Stimulated activated CD4-positive, alpha-beta T cell treated with anti-CD3 and anti-CD28 coated beads, TNF-alpha, amount 100 ng/mL, for 1 hour (primary cell): ENCODE measurements at places on chromosomes 2 and 18.

DNA sequence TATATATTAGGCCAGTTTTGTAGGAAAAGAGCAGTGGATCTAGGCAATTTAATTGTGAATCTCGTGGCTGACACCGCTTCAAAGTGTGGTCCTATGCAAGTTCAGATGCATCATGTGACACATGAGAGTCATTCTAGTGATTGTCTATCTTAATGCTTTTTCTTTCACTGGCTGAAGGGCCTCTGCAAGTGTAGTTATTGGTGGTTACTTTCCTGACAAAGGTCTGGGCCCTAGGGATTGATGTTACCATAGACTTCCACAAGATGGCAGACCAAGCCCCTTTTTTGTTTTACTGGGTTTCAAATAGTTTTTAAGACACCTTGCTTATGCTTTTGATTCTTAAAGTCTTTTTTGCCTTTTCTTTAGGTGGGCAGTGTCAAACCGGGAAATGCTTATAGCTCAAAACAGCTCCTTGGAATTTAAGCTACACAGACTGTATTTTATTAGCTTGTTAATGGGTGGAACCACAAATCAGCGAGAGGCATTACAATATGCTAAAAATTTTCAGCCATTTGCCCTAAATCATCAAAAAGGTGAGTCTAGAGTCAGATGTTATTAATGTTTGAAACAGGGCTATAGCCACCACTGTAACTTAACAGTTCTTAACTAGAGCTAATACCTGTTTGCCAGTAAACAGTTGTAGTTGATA lies 25.9 kb downstream of the CD8A start:
- DNase-seq = no peak

- no peak for DNase-seq
Measured at GRCh38 chr2:152718909-152719645, 657 bp downstream of the ARL6IP6 start.

DNA sequence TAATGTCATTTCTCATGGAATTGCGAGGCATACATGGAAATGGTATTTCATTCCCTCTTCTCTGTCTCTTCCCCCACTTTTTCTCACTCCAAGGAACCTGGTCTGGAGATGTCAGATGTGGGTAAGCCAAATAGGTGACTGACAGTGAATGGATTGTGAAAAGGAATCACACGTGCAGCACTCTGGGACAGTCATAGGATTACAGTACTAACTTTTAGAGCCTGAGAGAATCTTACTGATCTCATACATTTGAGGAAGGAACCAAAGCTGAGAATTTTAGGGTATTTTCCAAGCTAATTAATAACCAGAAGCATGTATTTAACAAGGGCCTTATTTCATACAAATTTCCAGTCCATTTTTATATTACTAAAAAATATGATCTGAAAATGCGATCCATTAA lies 58.1 kb upstream of the ERBB4 start:
- no peak for DNase-seq

- DNase-seq = no peak
Measured at GRCh38 chr2:241935774-241936173, 66.2 kb downstream of the RTP5 start.

DNA sequence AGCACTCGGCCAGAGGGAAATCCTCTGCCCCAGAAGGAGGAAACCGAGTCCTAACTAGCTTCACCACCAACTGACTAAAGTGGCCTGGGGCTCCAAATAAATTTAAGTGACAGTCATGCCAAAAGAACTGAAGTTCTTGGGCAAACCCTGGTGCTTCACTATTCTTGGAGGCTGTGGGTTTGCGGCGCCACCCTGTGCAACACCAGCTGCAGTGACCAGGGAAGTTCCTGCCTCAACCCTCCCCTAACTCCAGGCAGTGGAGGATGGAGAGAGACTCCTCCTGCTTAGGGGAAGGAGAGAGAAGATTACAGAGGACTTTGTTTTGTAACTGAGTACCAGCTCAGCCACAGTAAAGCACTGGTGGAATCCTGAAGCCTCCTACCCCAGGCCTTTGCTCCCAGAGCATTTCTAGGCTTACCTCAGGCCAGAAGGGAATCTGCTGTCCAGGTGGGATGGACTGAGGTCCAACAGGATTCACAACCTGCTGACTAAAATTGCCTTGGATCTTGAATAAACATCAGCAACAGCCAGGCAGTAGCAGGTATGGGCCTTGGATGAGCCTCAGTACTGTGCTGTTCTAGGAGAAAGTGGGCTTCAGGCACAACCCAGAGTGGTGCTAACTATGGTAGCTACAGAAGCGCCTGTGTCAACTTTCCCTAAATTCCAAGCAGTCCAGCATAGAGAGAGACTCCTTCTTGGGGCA lies 29.4 kb upstream of the BMP10 start:
- DNase-seq = no peak

- no peak for DNase-seq
Measured at GRCh38 chr18:26252411-26252810, 26.2 kb downstream of the TAF4B start.

DNA sequence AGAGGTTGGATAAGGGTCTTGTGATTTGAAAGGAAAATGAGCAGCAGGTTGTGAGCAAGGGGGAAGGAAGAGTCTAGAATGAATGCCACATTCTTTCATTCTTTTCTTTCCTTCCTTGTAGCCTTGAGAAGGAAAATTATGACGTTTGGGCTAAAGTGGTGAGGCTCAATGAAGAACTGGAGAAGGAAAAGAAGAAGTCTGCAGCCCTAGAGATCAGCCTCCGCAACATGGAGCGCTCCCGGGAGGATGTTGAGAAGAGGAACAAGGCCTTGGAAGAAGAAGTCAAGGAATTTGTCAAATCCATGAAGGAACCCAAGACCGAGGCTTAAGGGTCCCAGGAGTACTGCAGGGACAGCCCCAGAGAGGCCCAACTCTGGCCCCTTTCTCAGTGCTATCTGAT lies 45.3 kb downstream of the BMP10 start:
- DNase-seq = no peak

- DNase-seq = no peak
Measured at GRCh38 chr2:146666340-146666739, 1178.5 kb upstream of the ACVR2A start.

DNA sequence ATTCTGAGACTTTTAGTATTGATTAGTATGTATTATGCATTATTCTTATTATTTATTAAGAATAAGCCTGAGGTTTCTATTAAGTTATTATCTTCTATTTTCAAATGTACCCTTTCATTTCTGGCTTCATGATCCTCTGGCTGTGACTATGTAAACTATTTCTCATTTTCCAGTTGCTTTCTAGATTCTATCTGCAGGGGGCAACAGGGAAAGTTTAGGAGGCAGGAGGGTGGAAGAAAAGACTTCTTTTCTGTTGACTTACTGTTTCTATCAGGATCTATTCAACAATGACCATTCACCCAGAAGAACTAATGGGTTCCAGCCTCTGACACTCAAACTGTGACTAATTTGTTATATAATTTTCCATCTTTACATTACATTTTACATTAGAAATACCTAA lies 653.4 kb upstream of the FSHR start:
- DNase-seq = no peak

DNA sequence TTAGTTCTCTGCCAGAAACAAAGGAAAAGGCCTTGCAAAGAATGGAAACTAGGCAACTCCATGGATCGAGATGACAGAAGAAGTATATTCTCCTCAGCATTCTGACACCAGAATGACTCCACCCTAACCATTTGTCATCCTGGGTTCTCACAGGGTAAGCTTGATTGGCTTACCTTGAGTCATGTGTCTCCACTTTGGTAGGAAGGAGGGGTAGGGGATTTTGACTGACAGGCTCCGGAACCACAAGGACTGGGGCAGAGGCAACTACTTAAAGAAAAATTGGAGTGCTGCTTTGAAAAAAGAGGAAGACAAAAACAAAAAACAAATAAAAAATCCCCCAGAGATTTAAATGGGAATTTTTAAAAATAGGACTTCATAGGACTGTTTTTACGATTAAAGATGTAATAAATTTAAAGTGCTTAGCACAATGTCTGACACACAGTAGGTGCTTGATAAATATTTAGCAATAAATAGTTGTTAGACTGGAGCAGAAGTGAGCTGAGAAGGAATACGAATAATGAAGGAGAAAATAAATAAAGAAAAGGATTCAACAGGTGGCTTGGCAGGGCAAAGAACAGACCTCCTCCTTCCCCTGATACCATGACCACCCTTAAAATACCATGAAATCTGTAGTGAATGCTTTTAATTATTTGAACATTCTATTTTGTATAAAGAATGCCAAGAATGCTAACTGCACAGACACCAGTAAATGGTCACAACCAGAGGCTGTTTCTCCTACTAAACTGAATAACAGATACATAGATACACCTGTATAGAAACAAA lies 230.2 kb downstream of the CDCA7 start:
- DNase-seq = no peak

DNA sequence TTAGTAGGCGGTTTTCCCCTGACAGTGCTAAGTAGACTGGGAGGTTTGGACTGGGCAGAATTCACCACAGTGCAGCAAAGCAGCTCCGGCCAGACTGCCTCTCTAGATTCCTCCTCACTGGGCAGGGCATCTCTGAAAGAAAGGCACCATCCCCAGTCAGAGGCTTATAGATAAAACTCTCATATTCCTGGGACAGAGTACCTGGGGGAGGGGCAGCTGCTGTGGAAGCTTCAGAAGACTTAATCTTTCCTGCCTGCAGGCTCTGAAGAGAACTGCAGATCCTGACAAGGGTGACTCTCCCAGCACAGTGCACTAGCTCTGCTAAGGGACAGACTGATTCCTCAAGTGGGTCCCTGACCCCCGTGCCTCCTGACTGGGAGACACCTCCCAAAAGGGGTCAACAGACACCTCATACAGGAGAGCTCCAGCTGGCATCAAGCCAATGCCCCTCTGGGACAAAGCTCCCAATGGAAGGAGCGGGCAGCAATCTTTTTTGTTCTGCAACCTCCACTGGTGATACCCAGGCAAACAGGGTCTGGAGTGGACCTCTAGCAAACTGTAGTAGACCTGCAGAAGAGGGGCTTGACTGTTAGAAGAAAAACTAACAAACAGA lies 266.8 kb upstream of the CRIM1 start:
- no peak for DNase-seq

- no peak for DNase-seq
Measured at GRCh38 chr18:29726646-29727045, 1315.9 kb downstream of the DSC3 start.

GRCh38 chr2:157627594-157628476 lies 829 bp downstream of the ACVR1C start:
- DNase-seq = peak; percentile 12

- no peak for DNase-seq
Measured at GRCh38 chr2:240999873-241000541, 1.6 kb downstream of the SNED1 start.

GRCh38 chr2:151777935-151778334 lies 43.7 kb upstream of the NEB start:
- DNase-seq = no peak

- DNase-seq = no peak
Measured at GRCh38 chr2:132896073-132896472, 226.1 kb upstream of the LYPD1 start.

DNA sequence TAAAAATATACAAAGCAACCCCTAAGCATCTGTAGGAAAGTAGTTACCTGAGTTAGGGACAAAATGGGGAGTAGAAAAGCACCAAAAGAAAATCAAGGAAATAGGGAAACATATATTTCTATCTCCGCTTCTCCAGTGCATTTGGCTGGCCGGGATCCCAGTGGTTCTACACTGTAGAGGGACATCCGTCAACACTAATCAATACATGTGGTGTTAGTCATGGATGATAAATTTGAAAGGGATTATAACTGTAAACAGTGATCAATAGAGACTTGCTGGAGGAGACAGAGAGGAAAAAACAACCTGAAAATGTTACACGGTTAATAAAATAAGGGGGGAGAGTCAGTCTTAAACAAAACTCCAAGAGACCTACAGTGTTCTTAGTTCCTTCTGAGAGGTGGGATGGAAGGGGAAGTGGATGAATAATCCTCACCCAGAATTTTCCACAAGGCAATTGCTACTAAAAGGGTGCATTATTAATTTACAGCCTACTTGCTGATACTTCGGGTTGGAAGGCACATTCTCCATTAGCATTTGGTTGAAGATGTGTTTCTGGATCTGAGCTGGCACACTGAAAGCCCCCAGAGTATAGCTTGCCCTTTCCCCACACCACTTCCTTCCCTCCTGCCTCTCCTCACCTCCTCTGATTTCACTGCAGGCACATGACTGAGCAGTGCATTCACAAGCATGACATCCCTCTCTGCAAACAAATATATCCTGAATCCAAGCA lies 530.0 kb downstream of the BCL11A start:
- no peak for DNase-seq

- DNase-seq = no peak
Measured at GRCh38 chr2:37672104-37672869, 845 bp upstream of the CDC42EP3 start.

- no peak for DNase-seq
Measured at GRCh38 chr2:20023688-20024087, 11.2 kb upstream of the MATN3 start.

- no peak for DNase-seq
Measured at GRCh38 chr18:22684268-22684667, 248.9 kb upstream of the RBBP8 start.

DNA sequence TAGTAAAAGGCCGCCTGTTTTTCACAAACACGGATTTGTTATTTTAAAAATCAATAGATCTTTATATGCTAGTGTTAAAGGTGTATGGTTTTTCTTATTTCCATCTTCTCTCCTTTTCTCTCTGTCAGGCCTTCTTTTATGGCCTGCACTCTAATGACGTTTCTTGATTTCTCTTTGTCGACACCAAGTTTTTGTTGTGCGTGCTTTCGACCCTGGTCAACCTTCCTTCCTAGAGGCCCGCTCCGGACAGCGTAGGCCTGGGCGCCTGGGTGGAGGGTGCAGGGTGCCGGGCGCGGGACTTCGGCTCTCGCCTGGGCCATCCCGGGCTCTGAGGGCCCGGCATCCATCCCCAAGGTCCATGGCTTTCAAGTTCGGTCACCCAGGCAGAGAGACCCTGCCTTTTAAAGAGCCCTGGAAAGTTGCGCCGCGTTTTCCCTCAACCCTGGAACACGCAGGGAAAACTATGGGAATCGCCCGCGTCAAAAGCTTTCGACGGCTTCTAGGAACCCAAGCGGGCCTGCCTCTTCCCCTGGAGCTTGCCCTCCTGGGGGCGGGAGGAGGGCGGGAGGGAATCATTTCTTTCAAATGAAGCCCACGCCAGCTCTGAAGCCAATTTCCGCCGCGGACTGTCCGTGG lies 4.1 kb upstream of the SATB2 start:
- no peak for DNase-seq

GRCh38 chr2:26897807-26898479 lies 50.0 kb downstream of the DPYSL5 start:
- no peak for DNase-seq

- no peak for DNase-seq
Measured at GRCh38 chr18:26103579-26103978, 13.2 kb upstream of the SS18 start.

DNA sequence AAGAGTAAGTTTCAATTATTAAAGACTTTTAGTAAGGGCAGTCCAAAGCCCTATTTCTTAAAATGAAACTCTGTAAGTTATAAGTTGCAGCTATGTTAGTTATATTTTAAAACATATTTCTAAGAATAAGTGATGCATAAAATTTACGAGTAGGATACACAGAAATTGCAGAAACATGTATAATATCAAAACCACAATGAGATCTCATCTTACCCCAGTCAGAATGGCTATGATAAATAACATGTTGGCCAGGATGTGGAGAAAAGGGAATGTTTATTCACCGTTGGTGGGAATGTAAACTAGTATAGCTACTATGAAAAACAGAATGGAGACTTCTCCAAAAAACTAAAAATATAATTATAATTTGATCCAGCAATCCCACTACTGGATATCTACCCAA lies 201.2 kb downstream of the CBLN2 start:
- DNase-seq = no peak
